ENCODE measurements at places on chromosomes 12 and 14.

GRCh38 chr12:116689979-116690744 is 47.7 kb downstream of the SPRING1 start:
- no peak for DNase-seq

GRCh38 chr12:12474471-12474928 is 88.2 kb downstream of the DUSP16 start:
- no peak for DNase-seq

DNA sequence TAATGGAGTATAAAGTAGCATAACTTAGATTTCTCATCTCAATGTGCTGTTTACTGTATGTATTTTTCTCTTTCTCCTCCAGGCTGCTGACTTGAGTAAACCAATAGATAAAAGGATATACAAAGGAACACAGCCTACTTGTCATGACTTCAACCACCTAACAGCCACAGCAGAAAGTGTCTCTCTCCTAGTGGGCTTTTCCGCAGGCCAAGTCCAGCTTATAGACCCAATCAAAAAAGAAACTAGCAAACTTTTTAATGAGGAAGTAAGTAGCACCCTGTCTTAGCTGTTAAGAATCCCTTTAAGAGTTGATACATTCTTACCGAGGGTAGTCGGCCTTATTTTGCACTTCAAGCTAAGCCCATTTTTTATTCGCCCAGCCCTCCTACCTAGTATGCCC is 55.2 kb downstream of the WDR20 start:
- no peak for DNase-seq

DNA sequence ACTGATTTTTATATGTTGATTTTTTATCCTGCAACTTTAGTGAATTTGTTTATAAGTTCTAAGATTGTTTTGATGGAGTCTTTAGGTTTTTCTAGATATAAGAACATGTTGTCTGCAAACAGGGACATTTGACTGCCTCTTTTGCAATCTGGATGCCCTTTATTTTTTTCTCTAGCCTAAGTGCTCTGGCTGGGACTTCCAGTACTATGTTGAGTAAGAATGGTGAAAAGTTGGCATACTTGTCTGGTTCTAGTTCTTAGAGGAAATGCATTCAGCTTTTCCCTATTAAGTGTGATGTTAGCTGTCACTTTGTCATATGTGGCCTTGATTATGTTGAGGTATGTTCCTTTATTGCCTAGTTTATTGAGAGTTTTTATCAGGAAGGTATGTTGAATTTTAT is 68.1 kb downstream of the ERC1 start:
- no peak for DNase-seq

GRCh38 chr12:30308010-30308717 is 387.5 kb downstream of the IPO8 start:
- DNase-seq: no peak

- no peak for DNase-seq
Observed at GRCh38 chr12:96497855-96498254, 8.5 kb downstream of the CFAP54 start.

Data from left hindlimb (tissue), 1 donor.